ENCODE measurements at places on chromosomes 3 and 15.

DNA sequence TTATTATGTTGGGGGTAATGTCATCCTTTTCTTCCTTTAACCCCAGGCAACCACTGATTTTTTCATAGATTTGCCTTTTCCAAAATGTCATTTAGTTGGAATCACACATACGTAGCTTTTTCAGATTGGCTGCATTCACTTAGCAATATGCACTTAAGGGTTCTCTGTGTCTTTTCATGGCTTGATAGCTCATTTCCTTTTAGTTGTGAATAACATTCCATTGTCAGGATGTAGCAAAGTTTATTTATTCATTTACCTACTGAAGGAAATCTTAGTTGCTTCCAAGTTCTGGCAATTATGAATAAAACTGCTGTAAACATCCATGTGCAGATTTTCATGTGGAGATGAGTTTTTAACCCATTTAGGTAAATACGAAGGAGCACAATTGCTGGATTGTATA lies 125.4 kb downstream of the AGBL1 start:
- no peak for DNase-seq

DNA sequence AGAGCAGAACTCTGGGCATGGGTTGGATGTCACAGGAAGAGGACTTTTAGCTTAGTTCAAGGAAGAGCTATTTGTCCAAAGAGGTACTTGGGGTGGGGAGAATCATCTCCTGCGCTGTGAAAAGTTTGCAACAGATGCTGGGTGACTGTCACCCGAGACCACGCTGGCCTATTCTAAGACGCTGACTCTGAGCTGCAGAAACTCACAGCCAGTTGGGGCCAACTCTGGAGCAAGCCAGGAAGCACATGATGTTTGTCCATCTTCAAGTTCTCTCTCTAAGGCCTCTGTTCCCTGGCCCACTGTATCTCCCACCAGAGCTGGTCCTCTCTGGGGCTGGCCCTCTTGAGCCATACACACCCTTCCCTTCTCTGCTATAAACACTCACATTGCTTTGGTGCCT lies 17.9 kb upstream of the CDCP1 start:
- peak; percentile 79 for DNase-seq

DNA sequence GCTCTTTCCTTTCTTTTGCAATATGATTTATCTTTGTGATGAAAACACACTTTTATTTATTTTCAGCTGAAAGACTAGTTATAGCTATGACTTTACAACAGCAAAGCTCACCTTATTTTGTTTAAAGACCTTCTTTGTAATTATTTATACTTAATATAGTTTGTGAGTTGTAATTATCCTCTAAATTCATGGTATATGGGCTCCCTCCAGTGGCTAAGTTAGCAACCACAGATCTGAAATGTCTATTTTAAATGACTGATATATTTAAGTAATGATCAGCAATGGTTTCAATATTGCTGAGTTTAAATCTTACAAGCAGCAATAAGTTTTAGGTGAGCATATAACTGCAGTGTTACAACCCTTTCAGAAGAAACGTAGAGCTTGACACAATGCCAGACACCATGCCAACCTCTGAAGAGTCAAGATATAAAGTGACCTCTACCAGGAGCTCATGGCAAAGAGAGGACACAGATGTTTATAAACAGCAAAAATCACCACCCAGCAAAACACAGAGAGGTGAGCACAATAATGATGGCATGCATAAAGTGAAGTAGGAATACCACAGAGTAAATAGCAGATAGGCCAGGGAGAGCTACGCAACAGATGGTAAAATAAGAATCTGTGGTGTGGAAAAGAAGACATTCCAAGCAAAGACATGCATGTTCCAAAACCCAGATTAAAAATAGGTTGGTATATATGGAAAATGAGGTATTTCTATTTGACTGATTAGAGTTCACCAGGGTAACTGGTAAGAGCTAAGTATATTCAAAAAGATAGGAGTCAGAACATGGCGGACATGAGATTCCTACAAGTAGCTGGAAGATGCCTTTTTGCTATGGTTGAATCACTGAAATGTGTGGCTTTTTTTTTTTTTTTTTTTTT lies 143.7 kb upstream of the ZNF385D start:
- peak; percentile 57 for DNase-seq

DNA sequence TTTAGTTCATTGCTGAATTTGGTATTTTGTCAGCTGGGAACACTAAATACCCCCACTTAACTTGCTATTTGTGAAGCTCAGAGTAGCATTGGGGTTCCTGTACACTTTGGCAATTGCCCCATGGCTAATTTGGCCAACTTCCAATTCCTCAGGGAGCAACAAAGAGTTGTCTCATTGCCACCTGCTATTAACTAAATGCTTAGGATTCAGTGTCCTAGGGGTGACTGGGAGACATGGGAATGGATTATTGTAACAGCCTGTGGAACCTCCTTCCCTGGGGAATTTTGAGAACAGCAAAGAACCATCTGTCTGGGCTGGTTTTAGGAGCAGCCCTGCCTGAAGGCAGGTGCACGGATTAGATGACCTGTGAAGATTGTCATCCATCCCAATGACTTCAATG lies 437.4 kb upstream of the TPRG1 start:
- peak; percentile 98 for DNase-seq

- DNase-seq: no peak
Observed at GRCh38 chr3:160196511-160197104, 28.6 kb upstream of the C3orf80 start.

DNA sequence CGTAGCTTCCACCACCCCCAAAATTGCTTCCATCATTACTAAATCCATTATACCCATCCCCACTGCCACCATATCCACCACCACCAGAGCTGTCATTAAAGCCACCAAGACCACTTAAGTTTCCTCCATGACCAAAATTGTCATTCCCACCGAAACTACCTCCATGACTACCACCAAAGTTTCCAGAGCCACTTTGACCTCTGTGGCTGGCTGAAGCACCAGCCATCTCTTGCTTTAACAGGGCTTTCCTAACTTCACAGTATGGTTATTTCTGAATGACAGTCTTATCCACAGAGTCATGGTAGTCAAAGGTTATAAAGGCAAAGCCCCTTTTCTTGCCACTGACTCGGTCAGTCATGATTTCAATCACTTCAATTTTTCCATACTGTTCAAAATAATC lies 24.3 kb upstream of the DENND4A start:
- DNase-seq: no peak

DNA sequence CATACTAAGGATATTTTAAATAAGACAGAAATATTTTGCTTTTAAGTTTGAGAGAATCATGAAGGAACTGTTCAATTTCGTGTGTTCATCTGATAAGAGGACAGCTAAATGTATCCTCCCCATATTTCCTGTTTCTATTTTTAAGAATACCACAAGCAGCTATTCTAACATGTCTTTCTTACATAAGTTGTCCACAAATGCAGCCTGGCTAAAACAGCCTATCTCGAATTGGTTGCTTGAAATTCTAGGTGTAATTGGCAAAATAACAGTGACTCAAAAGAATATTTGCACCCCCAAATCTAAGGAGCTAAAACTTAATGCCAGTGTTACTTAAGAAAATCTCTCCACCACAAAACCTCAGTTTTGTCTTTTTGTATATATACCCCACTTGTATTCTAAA lies 35.0 kb downstream of the BTLA start:
- DNase-seq: peak; percentile 28

DNA sequence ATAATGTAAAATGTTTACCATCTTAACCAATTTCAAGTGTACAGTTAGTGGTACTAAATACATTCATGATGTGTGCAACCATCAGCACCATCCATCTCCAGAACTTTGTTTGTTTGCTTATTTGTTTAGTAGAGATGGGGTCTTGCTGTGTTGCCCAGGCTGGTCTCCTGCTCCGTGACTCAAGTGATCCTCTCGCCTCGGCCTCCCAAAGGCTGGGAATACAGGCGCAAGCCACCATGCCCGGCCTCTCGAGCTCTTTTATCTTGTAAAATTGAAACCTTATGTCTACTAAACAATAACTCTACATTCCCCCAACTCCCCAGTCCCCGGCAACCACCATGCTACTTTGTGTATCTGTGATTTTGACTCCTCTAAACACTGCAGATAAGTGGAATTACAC lies 31.9 kb downstream of the FBXO45 start:
- no peak for DNase-seq

All from myocyte (in vitro differentiated cells).